ENCODE measurements at places on chromosomes 5 and 9. TPM values are rescaled to one million over a fixed set of nuclear protein-coding genes. Genes with fewer than 3 reads are reported as not detected.

DNA sequence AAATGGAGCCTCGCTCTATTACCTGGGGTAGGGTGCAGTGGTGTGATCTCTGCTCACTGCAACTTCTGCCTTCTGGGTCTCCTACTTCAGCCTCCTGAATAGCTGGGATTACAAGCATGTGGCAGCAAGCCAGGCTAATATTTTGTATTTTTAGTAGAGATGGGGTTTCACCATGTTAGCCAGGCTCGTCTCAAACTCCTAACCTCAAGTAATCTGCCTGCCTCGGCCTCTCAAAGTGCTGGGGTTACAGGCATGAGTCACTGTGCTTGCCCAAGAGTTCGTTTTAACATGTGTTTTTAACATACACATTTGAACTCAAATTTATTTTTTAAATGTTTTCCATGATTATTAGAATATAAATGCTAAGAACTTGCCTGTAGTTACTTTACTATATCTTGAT lies 34.2 kb downstream of the MARCHF6 start:
- H3K27ac ChIP-seq, result no peak overlapping the region
- H3K4me1 ChIP-seq, result peaks cover 9% of the 10 kb centered on the region
- no peak for DNase-seq
- H3K27me3 ChIP-seq, result no peaks in the 10 kb centered on the region
- peaks cover 21% of the 10 kb centered on the region for H3K36me3 ChIP-seq
- H3K4me3 ChIP-seq, result no peak overlapping the region

GRCh38 chr5:56900395-56900794 lies 9.0 kb upstream of the SETD9 start:
- H3K27ac ChIP-seq, result no peak overlapping the region
- H3K4me1 ChIP-seq, result no peaks in the 10 kb centered on the region
- H3K4me3 ChIP-seq, result no peak overlapping the region
- no peaks in the 10 kb centered on the region for H3K36me3 ChIP-seq

- peak; percentile 69 for DNase-seq
- peak overlapping the region; percentile 93 for H3K27ac ChIP-seq
- H3K36me3 ChIP-seq, result peaks cover 15% of the 10 kb centered on the region
Observed at GRCh38 chr5:34914671-34915138, 599 bp downstream of the RAD1 start.

DNA sequence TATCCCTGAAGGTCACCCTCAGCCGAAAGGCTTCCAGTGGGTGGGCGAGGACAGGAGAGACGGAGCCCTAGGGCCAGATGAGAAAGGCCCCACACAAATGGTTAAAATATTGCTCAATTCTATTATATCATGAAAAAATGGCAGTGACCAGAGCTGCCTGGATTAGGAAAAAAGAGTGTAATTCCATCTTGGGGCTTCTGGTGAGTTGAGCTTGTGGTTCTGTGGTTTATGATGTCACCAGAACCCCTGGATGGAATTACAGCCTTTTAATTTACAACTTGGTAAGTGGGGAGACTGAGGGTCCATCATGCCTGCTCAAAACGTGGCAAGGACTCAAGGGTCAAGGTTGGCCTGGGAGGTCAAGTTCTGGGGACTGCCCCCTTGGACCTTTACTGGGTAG lies 55.5 kb upstream of the STC2 start:
- no peak overlapping the region for H3K27ac ChIP-seq
- H3K27me3 ChIP-seq, result no peaks in the 10 kb centered on the region

GRCh38 chr5:122458278-122458872 lies 146.3 kb downstream of the SNCAIP start:
- no peak overlapping the region for H3K27ac ChIP-seq
- H3K4me3 ChIP-seq, result no peak overlapping the region
- no peaks in the 10 kb centered on the region for H3K27me3 ChIP-seq
- no peaks in the 10 kb centered on the region for H3K4me1 ChIP-seq
- H3K36me3 ChIP-seq, result no peaks in the 10 kb centered on the region

DNA sequence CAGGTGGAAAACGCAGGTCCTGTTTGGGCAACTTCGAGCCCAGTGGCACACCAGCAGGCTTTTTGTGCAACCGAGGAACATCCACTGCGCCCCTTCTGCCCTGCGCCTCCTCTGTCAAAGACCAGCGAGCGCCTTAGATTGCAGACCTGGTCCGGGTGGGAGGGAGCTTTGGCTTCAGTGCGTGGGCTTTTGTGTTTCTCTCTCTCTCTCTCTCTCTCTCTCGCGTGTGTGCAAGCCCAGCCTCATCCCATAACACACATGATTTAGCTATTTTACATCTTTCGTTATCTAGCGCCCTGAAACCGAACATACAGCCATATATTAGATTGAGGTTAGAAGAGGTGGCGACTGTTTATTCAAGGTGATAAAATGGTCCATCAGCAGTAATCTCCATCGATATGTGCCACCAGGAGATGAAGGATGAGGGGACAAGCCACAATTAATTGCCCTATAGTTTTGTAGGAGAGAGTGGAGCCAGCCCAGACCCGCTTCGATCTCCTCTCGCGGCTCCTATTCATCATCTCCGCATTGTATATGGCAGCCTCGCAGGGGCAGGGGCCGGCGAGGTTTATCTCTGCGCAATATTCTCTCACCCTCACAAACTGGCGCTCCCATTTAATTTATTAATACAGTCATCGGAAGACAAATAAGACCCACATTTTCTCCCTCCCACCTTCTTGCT lies 5.3 kb downstream of the PRDM6 start:
- no peaks in the 10 kb centered on the region for H3K4me1 ChIP-seq
- no peaks in the 10 kb centered on the region for H3K36me3 ChIP-seq
- peak overlapping the region; percentile 26 for H3K4me3 ChIP-seq
- peak overlapping the region; percentile 83 for H3K27ac ChIP-seq

DNA sequence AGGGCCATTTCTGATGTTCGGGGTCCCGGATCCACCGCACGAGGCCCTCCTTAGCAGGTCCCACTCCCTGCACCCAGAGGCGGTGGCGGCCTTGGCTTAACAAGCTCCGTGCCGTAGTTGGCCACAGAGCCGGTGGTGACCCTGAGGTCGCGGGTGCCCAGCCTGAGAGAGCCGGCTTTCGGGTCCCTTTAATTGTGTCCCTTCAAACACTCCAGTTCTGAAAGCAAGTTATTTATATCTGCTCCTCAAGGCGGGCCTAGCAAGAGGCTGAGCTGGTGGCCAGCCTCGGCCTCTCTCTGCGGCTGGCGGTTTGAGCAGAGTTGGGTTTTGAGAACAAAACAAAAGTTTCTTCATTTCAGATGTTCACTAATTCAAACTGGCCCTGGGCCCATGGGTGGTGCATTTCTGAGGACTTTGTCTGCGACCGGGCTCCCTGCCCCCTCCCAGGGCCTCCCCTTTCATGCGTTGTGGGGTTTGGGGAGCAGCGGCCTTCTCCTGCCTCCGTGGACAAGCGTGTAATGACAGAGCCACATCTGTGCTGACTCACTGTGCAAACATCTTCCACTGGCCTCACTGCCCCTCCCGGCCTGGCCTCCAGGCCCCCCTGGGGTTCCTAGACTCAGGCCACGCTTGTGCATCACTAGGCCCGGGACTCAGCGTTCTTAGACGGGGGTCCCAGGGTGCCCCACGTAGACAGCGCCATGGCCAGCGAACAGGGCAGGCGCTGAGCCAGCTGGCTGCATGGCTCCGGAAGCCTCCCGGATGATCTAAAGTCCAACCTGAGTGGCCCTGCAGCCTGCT lies 49.4 kb upstream of the COL5A1 start:
- H3K27me3 ChIP-seq, result no peaks in the 10 kb centered on the region
- H3K36me3 ChIP-seq, result no peaks in the 10 kb centered on the region
- peak overlapping the region; percentile 36 for H3K27ac ChIP-seq
- H3K4me1 ChIP-seq, result no peaks in the 10 kb centered on the region
- DNase-seq, result peak; percentile 69
- no peak overlapping the region for H3K4me3 ChIP-seq

DNA sequence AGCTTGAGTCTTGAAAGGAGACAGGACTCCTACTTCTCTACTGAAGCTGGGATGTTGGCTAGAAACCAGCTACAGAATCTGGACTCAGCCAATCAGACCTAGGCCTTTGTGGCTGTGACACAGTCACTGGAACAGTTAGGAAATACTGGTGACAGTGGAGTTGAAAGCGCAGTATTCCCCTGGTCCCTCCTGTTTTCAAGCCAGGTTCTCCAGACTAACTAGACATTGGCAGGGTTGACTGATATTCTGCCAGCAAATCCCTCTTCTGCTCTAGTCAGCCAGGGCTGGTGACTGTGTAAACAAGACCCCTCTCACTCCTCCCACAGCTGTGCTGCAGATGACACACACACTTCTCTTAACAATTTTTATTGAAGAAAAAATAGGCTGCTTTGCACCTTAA lies 8.7 kb downstream of the SHROOM1 start:
- no peak overlapping the region for H3K4me3 ChIP-seq
- no peaks in the 10 kb centered on the region for H3K27me3 ChIP-seq
- H3K4me1 ChIP-seq, result peaks cover 7% of the 10 kb centered on the region
- H3K36me3 ChIP-seq, result no peaks in the 10 kb centered on the region

DNA sequence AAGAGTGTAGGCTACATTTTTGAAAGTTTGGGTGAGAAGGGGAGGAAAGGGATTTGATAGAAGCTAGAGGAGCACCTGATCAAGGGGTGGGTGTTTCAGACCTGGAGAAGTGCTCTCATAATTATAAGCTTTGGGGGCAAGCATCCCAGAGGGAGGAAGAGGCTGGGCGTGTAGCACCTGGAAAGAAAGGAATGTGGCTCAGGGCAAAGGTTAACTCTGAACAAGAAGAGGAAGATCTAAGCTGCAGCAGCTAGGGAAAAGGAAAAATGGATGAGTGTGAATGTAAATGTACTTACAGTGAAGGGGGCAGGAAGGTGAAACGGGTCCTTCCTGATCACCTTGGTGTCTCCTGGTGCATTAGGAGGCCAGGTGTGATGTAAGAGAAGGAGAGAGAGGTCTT lies 49.8 kb upstream of the ANKRD55 start:
- H3K36me3 ChIP-seq, result no peaks in the 10 kb centered on the region
- no peak overlapping the region for H3K27ac ChIP-seq
- H3K4me1 ChIP-seq, result peaks cover 36% of the 10 kb centered on the region

DNA sequence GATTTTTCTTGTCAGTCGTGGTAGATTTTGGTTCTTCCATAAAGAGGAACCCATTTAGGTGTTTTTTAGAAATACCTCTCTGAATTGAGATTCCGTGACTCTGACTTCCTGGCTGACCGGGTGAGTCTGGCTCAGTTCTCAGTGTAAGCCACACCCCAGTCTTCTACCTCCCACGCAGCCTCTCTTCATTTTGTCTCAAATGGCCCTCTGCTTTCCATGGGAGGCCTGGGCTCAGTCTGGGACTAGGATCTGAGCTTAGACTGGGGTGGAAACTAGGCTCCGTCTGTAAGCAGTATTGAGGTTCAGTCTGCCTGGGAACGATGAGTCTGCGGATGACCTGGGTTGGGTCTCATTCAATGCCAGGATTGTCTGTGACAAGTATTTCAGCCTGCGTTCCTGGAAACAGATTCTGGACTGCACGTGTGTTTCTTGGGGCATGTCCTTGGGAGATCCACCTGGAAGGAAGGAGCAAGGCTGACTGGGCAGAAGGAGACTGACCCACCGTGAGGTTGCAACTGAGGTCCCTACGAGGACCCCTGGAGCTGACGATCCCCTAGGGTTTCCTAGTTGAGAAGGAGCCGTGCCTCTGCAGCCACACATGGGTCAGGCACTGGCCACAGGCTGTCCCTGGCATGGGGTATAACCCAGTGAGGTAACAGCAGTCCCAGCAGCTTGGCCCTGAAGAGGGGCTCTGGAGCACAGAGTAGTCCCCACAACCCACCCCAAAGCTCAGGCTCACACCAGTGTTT lies 12.4 kb upstream of the CRB2 start:
- H3K4me1 ChIP-seq, result peaks cover 49% of the 10 kb centered on the region
- H3K27ac ChIP-seq, result no peak overlapping the region
- H3K27me3 ChIP-seq, result no peaks in the 10 kb centered on the region
- DNase-seq, result no peak
- no peak overlapping the region for H3K4me3 ChIP-seq

GRCh38 chr9:112747094-112747493 lies 3.5 kb upstream of the SNX30 start:
- H3K27me3 ChIP-seq, result no peaks in the 10 kb centered on the region
- H3K36me3 ChIP-seq, result no peaks in the 10 kb centered on the region
- no peak overlapping the region for H3K4me3 ChIP-seq
- H3K4me1 ChIP-seq, result peaks cover 17% of the 10 kb centered on the region

DNA sequence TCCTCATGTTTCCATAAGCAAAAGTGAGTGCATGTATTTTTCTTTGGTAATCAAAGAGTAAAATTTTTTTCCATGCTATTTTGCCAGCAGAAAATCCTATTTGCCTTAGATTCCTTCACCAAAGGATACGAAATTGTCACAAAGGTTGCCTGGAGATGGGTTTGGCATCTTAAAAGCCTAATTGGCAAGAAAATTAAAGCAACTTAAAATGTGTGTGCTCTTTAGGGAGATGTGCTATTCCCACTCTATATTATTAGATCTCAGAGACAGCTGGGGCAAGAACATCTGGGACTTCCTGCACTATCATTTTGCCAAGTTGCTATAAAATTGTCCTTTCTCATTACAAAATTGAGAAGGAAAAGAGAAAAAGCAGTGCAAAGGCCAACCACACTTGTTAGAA lies 146.1 kb downstream of the PLCXD3 start:
- H3K4me3 ChIP-seq, result no peak overlapping the region
- no peak overlapping the region for H3K27ac ChIP-seq
- no peaks in the 10 kb centered on the region for H3K27me3 ChIP-seq
- no peak for DNase-seq
- no peaks in the 10 kb centered on the region for H3K4me1 ChIP-seq

DNA sequence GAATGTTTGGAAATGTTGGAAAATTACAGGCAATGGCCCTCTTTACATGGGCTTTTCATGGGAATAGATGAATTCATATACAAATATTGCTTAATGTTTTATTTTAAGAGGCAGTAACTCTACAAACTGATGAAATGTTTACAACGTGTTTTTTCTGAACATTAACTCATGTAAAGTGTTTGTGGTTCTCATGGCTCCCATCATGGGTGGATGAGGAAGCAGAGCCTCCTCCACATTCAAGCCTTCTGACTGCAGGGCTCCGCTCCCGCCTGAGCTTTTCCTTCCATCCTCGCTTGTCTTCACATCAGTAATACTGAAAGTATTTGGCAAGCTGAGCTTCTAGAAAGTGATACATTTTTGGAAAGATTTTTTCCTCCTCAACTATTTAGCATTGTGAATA lies 204.2 kb downstream of the ARHGAP26 start:
- H3K4me3 ChIP-seq, result no peak overlapping the region
- no peak for DNase-seq
- no peaks in the 10 kb centered on the region for H3K27me3 ChIP-seq

GRCh38 chr9:38339496-38339895 lies 53.0 kb upstream of the ALDH1B1 start:
- no peaks in the 10 kb centered on the region for H3K4me1 ChIP-seq
- H3K27ac ChIP-seq, result no peak overlapping the region
- no peaks in the 10 kb centered on the region for H3K36me3 ChIP-seq
- no peak overlapping the region for H3K4me3 ChIP-seq
- no peaks in the 10 kb centered on the region for H3K27me3 ChIP-seq

- no peaks in the 10 kb centered on the region for H3K4me1 ChIP-seq
- no peak for DNase-seq
- H3K36me3 ChIP-seq, result no peaks in the 10 kb centered on the region
Observed at GRCh38 chr5:35182910-35183535, 47.3 kb downstream of the PRLR start.

Gene FTMT
- not detected for total RNA-seq

Gene UNC13B
- 22.2 TPM for total RNA-seq

Gene SLC34A3
- total RNA-seq, result not detected

Gene PCDHB9
- 6.2 TPM for total RNA-seq

Gene SLC1A1
- 6.4 TPM for total RNA-seq

Gene IFNA2
- not detected for total RNA-seq

Gene PRRX2
- 0.49 TPM for total RNA-seq

Gene SLC25A2
- not detected for total RNA-seq

Gene F12
- total RNA-seq, result 0.83 TPM

Gene WWC1
- 1.1 TPM for total RNA-seq

Gene FAM78A
- total RNA-seq, result 1.2 TPM
